ENCODE measurements at places on chromosomes 13 and 19.
A peak's percentile ranks its signal among the peaks of the same experiment; 100 is the strongest.

GRCh38 chr13:111577956-111578605 lies 257.6 kb downstream of the TEX29 start:
- no peak for DNase-seq

- DNase-seq: no peak
These were observed 11.5 kb downstream of the CEACAM19 start for GRCh38 chr19:44682807-44683206.

DNA sequence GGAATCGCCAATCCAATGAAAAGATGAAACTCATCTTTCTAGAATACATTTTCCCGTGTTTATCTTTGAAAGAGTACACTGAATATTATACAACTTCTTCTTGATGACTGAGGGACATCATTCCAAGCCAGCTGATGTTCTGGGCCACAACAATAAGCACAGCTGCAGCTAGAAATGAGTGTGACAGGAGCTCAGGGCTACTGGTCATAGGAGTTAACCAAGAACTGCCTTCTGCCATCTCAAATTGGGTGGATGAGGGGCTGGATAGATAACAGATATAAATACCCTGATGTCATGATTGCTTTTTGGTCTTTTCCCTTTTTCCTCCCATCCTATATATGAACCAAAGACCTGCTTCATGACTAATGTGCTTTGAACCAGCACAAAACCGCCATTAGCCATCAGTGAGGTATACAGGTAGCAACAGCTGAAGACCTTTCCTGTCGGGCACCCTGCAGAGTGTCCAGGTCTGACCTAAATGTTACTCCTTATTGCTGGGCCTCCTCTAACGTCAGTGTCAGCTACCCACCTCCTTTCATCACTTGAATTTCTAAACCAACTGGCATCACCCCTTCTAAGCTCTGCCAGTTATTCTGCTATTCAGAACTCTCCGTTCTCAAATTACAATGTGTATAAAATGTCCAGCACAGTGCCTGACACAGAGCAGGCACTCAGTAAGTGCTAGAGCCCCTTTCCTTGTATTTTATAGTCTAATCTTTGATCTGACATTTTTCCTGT lies 178.2 kb downstream of the ENOX1 start:
- DNase-seq: no peak

- DNase-seq: no peak
These were observed 62.1 kb downstream of the ARHGEF7 start for GRCh38 chr13:111177081-111177711.

DNA sequence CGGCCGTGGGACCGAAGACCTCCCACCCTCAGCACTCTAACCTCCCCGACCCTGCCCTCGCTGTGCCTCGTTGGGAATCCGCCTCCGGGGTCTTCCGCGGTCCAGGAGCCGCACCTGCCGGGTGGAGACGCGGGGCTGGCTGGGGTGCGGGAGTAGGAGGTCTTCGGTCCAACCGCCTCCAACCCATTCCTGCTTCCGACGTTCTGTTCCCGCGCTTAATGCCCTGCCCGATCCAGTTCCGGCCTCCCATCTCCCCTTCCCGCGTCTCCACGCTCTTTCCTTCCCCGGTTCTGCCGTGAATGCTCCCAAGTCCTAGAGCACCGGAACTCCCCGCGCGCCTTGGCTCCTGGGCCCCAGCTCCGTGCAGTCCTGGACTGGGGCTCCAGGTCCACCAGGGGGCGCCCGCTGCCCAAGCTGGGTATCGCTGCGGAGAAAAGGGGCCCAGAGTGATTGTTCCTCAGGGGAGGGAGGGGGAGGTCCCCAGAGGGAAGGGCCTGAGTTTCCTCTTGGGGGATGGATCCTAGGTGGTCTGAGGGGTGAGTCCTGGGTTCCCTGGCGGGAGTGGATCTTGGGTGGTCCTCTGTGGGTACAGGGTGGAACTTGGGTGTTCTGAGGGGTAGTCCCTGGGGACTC lies 14.1 kb upstream of the TNFSF9 start:
- DNase-seq: peak; percentile 96

DNA sequence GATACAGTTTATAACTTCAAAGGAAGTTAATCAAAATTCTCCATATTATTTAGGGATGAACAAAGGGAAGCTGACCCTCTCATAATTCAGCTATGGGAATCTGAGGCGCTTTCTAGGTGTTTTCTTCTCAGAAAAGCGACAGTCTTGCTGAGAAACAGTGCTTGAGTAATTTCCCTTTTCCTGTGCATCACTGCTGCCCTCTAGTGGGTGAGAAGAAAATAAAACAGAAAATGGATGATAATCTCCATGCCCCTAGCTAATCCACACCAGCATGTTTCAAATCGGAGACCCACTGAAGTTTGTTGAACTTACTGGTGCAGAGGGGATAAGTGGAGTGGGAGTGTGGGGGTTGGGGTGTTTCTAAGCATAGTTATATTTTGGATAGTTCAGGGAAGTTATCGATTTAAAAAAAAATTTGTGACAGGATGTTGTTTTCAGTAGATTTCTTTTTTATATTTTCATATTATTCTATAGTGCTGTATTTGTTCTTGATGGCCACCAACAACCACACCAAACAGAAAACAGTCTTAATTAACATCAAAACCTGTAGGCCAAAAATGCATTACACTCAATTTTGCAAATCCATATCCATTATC lies 21.4 kb downstream of the LCP1 start:
- DNase-seq: no peak

DNA sequence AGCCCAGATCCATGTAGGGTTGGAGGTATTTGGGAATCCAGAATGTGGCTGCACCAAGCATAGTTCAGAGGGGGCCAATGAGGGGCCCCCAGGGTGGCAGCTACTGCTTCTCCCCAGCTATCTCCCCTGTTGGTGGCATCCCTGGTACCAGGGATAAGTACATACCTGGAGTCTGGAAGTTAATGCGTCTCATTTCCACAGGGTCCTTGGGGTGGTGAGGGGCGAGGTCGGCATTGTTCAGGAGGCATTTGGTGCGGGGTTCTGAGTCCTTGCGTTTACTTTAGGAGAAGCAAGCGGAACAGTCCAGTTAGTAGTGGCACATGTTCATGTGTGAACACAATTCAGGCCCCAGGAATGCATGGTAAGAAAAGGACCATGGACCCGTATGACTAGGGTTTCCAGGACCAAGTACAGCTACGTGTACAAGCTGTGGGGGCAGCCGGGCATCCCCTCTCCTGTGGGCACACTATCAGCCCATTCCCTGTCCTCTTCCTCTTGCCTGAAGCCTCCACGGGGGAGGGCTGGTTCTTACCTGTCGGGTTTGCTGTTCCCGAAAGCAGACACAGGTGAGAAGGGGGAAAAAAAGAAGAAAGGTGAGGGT lies 122.3 kb downstream of the PTPRS start:
- no peak for DNase-seq

DNA sequence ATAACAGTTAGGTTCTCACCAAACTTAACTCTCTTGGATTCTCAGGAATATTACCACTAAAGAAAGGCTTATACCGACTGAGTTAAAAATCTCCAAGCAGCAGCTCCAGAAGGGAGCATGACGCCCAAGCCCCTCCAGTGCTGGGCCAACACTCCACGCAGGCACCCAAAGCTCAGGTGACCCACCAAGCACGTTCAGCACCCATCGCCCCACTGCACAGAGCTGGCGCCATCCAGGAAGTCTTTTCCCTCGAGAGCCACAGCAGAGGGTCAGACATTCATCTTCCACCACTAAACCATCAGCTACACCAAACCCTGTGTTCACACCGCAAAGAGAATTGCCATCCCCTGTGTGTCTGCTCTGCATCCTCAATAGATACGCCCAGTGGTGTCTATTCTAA lies 65.7 kb downstream of the SOX1 start:
- DNase-seq: no peak

- peak; percentile 30 for DNase-seq
These were observed 169.0 kb downstream of the TBC1D4 start for GRCh38 chr13:75312884-75313520.

- no peak for DNase-seq
These were observed 42.9 kb upstream of the ZNF429 start for GRCh38 chr19:21462540-21462939.

DNA sequence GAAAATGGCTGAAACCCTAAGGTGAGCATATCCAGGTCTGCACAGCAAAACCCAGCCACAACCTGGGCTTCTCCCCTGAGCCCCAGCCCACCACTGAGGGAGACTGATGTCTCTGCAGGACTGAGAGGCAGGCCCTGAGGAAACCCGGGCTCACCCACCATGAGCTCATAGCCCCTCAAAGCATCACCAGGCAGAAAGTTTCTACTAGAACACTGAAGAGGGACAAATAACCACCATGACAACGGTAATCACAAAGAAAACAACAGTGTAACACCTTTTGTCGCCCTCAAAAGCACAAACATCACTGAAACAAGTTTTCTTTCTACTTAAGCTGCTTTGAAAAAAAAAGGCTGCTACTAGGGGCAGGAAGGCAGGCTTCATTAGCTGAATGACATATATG lies 29.8 kb downstream of the TSHZ3 start:
- no peak for DNase-seq

- DNase-seq: no peak
These were observed 55.9 kb downstream of the DLEU7 start for GRCh38 chr13:50787316-50788195.

- DNase-seq: no peak
These were observed 968 bp upstream of the KL start for GRCh38 chr13:33015241-33015668.

DNA sequence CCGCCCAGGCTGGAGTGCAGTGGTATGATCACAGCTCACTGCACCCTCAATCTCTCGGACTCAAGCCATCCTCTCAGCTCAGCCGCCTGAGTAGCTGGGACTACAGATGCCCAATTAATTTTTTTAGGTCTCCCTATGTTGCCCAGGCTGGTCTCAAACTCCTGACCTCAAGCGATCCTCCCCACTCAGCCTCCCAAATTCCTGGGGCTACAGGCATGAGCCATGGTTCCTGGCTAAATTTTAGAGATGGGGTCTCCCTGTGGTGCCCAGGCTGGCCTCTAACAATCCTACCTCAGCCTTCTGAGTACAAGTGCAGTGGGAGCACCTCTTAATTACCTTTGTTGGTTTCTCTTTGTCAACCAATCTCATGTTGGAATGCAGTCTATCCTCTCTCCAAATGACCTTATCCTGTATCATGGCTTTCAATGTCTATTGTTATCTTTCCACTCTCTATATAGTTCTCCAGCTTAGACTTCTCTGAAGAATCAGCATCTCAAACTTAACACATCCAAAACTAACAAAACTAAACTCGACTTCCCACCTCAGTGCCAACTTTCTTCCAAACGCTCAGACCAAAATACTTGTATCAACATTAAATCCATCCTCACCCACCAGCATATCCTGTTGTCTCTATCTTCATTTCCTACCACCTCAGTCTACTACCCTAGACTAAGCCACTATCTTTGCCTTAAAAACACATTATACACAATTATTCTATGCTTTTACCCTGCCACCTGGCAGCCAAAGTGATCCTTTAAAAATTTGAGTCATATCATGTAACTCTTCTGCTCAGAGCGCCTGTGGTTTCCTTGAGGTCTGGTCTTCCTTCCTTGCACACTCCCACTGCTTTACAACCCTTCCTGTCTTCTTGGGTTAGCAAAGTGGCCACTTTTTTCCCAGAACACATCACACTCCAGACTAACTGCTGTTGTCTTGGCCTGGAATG lies 6.7 kb downstream of the TPT1 start:
- DNase-seq: peak; percentile 31

- no peak for DNase-seq
These were observed 45.2 kb upstream of the URI1 start for GRCh38 chr19:29896802-29897201.

- no peak for DNase-seq
These were observed 859.0 kb upstream of the SLITRK1 start for GRCh38 chr13:84741253-84741652.

All from stimulated activated CD4-positive, alpha-beta T cell treated with anti-CD3 and anti-CD28 coated beads, Interleukin-4, amount 100 ng/mL, for 4 hours (primary cell).